Fibroblast of upper back skin (primary cell): ENCODE measurements at places on chromosomes 6 and 20.

- DNase-seq = no peak
Observed at GRCh38 chr20:31926493-31926892, 25.4 kb downstream of the PDRG1 start.

DNA sequence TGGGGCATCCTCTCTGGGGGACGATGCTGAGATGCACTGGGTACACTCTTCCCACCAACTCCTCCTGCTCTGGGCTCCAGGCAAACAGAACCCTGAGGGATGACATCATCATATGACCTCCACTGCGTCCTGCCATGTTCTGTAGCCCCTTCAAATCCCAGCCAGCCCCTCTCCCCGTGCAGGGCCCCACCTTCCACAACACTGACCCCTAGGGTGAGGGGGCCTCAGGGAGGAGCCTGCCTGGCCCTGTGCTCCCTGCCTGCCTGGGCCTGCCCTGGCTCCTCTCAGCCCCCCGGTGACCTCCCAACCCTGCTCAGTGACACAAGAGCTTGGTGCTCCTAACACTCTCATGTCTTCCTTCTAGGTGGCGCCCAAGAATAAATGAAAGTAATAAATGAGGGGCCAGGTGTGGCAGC lies 9.6 kb upstream of the SPDEF start:
- no peak for DNase-seq

- DNase-seq = no peak
Observed at GRCh38 chr20:43958626-43959025, 44.0 kb downstream of the TOX2 start.

- DNase-seq = no peak
Observed at GRCh38 chr6:2737885-2738284, 12.8 kb downstream of the MYLK4 start.

DNA sequence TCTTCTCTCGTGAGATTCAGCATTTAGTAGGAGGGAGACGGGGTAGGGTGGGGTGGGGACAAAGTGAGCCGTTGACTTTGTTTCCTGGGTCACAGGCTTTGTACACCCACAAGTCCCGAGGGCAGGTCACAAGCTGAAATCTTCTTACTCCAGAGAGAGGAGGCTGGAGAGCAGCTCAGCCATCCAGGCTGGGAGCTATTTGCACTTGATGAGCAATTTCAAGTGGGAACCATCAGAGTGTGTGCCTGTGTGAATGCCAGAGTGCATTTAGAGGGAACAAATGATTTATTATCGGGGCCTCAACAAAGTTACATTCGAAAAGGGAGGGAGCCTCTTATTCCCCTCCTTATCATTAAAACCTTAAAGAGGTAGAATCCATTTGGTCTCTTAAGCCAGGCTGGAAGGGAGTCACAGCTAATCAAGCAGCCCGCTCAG lies 155.7 kb upstream of the JARID2 start:
- no peak for DNase-seq
